ENCODE measurements at places on chromosomes 12 and 14. TPM values are rescaled to one million over a fixed set of nuclear protein-coding genes. Genes with fewer than 3 reads are reported as not detected.

DNA sequence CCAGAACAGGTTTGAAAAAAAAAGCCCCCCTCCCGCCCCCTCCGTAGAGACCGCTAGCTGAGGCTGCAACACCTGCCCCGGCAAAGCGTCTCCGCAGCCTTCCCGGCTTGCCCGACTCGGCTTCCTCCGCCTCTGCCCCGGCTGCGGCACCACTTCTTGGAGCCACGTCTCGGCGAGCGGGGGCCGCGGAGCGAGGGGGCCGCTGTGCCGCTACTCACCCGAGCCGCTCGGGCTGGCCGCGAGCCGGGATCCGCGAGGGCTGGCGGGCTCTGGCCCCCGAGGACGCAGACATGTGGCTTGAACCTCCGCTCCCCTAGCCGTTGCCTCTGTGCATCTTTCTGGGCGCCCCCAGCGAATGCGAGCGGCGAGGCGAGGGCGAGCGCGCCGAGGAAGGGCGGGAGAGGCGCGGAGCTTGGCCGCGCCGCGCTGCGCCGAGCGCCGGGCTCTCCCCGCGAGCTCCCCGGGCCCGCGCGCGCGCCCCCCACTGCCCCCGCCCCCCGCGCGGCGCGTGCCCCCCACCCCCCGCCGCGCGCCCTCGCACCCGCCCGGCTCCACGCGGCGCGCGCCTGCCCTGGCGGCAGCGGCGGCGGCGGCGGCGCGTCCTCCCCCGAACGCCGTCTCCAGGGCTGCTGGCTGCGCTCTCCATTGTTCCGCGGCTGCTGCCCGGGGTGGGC, 249.5 kb downstream of the APAF1 start:
- DNase-seq = no peak

GRCh38 chr14:61678975-61679374, 16.3 kb upstream of the HIF1A start:
- DNase-seq = no peak

GRCh38 chr12:24012528-24012927, 63.1 kb upstream of the SOX5 start:
- no peak for DNase-seq

CYP27B1 gene
- total RNA-seq = 14.7 TPM
